Dermis blood vessel endothelial cell (primary cell): ENCODE measurements at places on chromosomes 12 and 14. TPM values are rescaled to one million over a fixed set of nuclear protein-coding genes. Genes with fewer than 3 reads are reported as not detected.

DNA sequence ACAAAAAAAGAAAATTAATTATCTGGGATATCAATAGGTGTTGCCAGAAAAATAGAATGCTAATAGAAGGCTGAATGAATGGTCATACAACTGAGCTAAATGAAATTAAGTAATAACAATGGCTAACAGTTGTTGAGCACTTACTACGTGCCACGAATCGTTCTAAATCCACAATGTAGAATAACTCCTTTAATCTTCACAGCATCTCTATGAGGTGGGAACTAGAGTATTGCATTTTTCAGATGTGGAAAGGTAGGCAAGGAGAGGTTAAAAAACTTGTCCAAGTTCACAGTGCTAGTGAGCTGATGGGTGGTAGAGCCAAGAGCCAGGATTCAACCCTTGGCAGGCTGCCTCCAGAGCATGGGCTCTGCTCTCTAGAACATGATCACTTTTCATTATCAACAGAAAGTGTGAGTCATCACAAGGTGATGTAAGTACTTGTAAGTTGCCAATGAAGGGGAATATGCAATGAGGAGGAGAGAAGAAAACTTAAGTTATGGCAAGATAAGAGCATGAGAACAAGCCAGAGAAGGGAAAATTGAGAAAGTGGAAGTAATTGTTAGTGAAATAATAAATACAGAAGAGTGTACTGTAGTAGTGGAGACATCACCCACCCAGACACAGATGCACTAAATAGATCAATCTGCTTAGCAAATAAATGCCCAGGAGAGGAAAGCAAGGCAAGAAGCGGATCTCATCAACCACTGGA lies 122.1 kb downstream of the PRKD1 start:
- DNase-seq, result peak; percentile 68

GRCh38 chr12:67826946-67827720 lies 162.1 kb upstream of the IFNG-AS1 start:
- no peak for DNase-seq

GRCh38 chr14:35416108-35416750 lies 11.7 kb upstream of the NFKBIA start:
- DNase-seq, result no peak

DNA sequence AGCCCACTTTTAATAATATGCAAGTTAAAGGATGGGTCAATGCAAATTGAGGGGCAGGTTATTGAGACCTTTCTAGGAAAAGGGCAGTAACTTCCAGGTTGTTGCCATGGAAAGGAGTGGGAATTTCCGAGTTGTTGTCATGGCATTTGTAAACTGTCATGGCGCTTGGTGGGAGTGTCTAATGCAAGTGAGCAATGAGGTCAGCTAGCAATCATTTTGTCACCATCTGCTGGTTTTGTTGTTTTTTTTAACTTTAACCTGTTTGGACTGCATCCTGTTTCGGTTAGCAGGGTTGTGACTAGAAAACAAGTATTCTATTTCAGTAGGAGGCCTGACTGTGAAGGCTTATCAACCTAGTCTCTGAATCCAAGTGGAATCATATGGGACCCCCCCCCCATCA lies 85.8 kb upstream of the TSPAN11 start:
- DNase-seq, result no peak

DNA sequence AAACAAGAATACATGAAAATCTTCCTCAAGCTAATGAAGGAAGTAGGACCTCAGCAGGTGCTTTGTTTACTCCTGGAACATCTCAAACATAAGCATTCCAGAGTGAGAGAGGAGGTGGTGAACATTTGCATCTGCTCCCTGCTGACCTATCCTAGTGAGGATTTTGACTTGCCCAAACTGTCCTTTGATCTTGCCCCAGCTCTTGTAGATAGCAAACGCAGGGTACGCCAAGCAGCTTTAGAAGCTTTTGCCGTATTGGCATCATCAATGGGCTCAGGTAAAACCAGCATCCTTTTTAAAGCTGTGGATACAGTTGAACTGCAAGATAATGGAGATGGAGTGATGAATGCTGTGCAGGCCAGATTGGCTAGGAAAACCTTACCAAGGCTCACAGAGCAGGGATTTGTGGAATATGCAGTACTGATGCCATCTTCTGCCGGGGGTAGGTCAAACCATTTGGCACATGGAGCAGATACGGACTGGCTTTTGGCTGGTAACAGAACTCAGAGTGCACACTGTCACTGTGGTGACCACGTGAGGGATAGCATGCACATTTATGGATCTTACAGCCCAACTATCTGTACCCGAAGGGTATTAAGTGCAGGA lies 1.9 kb downstream of the TOGARAM1 start:
- DNase-seq, result peak; percentile 15

DNA sequence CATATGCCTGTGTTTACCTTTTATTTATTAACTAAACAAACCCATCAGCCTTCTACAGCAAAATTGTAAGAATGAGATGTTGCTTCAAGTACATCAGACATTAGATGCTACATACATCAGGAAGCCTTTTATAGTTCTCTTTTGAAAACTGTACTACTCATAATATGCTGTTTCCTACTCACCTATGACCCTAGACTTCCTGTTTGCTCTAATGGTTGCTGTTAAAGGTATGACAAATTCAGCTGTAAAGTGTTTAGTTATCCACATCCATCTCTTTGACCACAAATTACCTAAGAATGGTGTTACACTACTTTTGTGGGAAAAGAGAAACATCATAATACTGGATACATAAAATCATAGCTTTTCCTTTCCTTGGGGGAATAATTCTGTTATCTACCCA lies 220.0 kb downstream of the RAD51B start:
- DNase-seq, result peak; percentile 41

GRCh38 chr14:54891471-54892245 lies 11.0 kb downstream of the GCH1 start:
- no peak for DNase-seq

- no peak for DNase-seq
These were observed 134.9 kb upstream of the FRMD6 start for GRCh38 chr14:51516706-51517395.

DNA sequence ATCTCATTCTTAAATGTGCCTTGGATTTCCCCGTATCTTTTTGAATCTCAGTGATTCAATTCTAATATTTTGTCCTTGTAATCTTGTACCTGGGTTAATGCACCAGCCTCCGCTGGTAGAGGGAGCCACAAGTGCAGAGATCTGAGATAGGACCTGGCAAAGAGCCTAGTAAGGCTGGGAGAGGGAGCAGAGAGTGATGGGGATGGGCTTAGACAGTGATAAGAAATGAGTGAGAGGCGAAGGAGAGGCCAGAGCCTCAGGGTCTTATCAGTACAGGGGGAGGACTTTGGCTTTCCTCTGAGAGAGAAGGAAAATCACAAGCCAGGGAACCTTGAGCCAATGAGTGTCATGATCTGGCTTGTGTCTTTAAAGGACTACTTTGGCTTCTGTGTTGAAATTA lies 30.5 kb upstream of the LMNTD1 start:
- DNase-seq, result peak; percentile 48

- DNase-seq, result no peak
These were observed 56.6 kb downstream of the METTL25 start for GRCh38 chr12:82414926-82415325.

GRCh38 chr14:65075628-65076325 lies 26.5 kb downstream of the MAX start:
- no peak for DNase-seq

- DNase-seq, result no peak
These were observed 2.6 kb upstream of the PHC1 start for GRCh38 chr12:8911606-8912268.

DNA sequence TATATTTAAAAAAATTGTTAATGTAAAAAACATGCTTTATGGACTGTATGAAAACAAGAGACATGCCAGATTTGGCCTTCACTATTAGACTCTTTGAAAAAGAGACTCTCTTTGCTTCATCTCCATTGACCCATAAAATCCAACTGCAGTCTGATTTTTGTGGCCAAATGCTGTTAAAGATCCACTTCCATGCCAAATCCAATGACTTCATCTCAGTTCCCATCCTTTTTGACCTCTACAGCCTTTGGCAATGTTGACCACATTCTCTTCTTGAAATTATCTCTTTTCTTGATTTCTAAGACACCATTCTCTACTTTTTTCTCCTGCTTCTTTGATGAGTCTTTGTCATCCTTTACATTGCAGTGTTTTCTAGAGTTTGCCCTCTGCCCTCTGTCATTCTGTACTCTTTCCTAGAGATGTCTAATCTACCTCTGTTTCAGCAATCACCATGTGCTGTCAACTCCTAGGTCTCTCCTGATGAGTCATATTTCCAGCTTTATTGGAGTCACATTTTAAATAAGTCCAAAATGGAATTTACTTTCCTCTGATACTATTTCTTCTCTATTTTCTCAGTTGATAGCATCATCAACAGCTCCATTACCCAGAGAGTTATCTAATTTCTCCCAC lies 2.4 kb downstream of the TMPRSS12 start:
- DNase-seq, result no peak

DNA sequence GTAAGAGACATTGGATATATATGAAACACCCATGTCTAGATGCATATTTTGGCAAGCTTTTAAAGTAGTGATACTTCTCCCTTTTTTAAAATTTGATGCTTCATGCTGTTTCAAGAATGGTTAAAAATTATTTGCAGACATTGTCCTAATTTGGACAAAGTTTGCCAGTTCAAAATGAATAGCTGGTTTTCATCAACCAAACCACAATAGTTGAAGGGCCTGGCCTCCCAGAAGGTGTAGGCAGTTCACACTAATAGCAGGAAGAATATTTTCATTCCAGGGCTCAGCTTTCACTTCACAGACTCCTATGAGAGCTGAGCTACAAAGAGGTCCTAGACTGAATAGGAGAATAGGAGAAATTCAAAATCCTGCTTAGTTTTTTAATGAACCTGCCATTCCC lies 78.7 kb downstream of the STXBP6 start:
- DNase-seq, result no peak

Gene RNASE1
- 28.6 and 64.0 TPM in 2 replicates for total RNA-seq

Gene ZNF410
- total RNA-seq, result 60.1 and 71.6 TPM in 2 replicates

Gene DHRS2
- total RNA-seq, result 0.51 and 0.65 TPM in 2 replicates

Gene PLA2G1B
- not detected in 2 replicates for total RNA-seq

Gene ADAM21
- total RNA-seq, result 0.17 and 0.33 TPM in 2 replicates

Gene VRK1
- 41.2 and 44.7 TPM in 2 replicates for total RNA-seq

Gene C3AR1
- total RNA-seq, result 0.09 TPM in 1 of 2 replicates, not detected in the other
